ENCODE measurements at places on chromosomes 3 and 15.

DNA sequence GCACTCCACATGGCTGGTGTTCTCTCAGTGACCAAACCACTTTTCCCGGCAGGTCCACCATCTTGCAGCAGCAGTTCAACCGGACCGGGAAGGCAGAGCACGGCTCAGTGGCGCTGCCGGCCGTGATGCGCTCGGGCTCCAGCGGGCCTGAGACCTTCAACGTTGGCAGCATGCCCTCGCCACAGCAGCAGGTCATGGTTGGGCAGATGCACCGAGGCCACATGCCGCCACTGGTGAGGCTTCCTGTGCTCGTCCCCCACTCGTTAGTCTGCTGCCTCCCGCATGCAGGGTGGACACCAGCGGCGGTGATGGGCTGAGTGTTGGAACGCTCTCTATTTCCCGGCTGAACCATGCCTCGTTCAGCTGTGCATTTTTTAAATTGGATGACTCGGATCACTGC, 344.9 kb upstream of the TPM1 start:
- DNase-seq: no peak

GRCh38 chr15:49953421-49953820, 165.6 kb downstream of the ATP8B4 start:
- DNase-seq: no peak

DNA sequence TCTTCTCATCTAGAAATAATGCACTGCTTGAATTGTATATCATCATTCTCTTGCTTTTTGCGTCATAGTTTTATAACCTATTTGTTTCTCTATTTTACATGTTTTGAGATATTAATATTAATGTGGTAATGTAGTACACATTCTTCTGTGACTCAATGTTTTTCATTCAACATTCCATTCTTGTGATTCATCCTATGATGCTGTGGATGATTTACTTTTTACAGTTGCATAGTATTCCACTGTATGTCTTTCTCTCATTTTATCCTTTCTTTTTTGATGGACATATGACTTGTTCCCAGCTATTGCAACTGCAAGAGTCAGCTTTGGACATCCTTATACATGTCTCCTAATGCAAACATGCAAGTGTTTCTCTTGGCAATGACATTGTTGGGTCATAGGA, 20.6 kb upstream of the VEPH1 start:
- DNase-seq: no peak

DNA sequence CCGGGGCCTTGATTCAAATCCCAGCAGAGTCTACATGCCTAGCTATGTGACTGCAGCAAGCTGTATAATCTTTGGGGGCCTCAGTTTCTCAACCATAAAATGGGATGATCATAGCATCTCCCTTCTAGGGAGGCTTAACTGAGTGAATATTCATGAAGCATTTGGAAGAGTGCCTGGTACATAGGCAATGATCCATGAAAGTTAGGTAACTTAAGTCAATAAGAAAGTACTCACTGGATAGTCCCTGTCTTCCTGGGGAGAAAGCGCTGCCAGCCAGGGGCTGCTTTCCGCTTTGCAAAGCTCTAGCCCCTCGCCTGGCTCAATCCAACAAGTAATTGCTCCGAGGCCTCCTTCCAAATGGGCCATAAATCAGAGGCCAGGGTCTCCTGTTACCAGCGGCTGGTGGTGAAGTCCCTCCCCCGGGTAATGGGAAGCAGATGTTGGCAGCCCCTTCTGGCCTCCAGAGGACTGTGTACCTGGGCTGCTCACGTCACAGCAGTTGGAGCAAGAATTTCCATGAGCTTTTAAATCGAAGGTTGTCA, 521.9 kb upstream of the PROK2 start:
- no peak for DNase-seq

- peak; percentile 61 for DNase-seq
These were observed 42.8 kb upstream of the RAF1 start for GRCh38 chr3:12706504-12707253.

DNA sequence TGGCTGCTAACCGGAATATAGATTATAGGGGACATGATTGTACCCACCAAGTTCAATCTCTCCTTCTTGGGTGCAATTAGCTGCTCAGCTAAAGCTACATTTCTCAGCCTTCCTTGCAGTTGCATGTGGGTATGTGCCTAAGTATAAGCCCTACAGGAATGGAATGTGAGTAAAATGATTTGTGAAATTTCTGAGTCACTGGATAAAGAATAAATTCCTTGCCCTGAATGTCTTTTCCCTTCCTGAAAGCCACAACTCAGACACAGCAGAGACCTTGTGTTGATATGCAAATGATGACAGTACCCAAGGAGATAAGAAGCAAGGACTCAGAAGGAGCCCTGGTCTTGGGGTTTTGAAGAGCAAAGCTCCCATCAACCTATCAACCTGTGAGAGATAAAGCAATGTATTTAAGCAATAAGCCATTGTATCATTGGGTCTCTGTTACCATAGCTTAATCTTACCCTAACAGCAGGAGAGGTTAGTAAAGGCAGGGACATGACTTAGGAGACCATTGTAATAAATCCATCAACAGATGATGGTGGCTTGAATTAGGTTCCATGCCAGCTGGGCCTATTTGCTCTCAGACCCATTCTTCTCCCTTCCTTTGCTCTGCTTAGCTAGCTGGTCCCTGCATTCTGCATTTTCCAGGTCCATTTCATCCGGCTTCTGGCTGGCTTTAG, 25.6 kb upstream of the ZNF280D start:
- DNase-seq: no peak

GRCh38 chr15:39255760-39256159, 325.1 kb upstream of the THBS1 start:
- DNase-seq: no peak

GRCh38 chr3:168847291-168847883, 751.7 kb upstream of the GOLIM4 start:
- no peak for DNase-seq

- no peak for DNase-seq
These were observed 135.1 kb upstream of the HACD2 start for GRCh38 chr3:123719862-123720453.

DNA sequence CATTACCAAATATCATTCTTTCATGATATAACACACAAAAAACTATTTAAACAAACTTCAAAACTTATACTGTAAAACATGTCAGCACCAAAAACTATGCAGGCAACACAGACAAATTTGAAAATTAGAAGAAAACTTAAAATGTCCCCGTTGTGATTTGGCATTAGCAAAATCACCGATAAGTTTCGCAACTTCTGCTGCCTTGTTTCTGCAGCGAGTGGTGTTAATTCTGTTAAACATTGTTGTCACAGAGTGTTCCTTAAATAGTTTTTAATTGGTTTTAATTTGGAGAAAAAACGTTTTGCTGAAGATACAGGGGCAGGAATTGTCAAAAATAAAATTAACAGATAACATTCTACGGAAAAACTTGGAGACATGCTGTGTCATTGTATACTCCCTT, 160.6 kb downstream of the RPLP1 start:
- no peak for DNase-seq

DNA sequence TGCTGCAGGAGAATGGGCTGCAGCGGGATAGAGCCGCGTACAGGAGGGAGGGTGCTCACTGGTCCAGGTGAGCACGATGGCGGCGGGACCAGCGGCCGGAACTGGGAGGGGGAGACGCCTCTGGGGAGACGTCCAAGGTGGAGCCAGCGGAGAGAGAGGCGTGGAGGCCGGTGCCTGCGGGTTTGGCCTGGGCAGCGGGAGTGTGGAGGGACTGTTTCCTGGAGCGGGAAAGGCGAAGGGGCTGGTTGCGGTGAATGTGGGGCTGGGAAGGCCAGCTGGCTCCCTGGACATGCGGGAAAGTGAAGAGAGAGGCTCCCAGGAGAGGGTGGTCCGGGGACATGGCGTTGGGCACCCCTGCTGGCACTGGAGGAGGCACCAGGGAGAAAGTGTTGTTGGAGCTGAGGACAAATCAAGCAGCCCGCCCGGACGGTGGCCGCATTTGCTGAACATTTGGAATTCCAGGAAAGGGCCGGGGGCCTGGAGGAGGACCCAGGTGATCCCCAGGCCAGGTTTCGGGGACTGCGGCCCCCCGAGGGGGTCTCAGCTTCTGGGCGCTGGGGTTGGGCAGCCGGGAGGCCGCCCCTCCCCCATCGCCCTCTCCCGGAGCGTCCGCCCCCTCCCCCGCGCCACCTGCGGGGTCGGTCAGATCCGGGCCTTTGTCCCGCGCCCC, 34.3 kb downstream of the DNAJB8 start:
- no peak for DNase-seq

DNA sequence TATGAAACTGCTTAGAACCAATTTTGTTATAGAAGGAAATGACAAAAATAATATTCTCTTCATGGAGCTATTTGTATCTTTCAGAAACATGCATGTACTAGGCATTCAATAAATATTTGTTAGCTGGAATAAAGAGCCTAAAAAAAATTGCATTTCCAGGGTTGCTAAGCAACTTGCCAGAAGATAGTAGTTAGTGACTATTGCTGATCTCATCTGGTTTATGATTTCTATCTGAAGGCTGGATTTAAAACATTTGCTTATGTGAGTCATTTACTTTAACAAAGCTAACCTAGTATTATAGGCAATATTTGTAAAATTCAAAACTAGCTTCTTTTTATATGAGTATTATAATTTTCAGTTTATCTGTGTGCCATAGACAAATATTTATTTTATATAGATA, 78.3 kb downstream of the NAALADL2 start:
- DNase-seq: no peak

- DNase-seq: peak; percentile 42
These were observed 11.9 kb downstream of the SMAD6 start for GRCh38 chr15:66713843-66714508.

DNA sequence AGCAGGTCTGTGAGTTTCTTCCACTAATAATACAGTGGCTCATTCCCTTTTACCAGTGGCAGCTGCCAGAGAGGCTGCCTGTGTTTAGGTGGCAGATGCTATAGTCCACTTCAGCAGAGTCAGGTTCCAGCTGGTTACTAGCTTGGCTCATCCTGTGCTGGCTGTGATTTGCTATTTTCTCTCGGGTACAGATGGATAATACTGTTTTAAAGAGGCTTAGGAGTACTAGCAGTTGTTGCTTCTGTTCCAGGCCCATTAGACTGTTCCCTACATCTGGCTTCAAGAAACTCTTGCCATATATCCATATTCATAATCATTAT, 41.0 kb downstream of the ZNF609 start:
- no peak for DNase-seq

DNA sequence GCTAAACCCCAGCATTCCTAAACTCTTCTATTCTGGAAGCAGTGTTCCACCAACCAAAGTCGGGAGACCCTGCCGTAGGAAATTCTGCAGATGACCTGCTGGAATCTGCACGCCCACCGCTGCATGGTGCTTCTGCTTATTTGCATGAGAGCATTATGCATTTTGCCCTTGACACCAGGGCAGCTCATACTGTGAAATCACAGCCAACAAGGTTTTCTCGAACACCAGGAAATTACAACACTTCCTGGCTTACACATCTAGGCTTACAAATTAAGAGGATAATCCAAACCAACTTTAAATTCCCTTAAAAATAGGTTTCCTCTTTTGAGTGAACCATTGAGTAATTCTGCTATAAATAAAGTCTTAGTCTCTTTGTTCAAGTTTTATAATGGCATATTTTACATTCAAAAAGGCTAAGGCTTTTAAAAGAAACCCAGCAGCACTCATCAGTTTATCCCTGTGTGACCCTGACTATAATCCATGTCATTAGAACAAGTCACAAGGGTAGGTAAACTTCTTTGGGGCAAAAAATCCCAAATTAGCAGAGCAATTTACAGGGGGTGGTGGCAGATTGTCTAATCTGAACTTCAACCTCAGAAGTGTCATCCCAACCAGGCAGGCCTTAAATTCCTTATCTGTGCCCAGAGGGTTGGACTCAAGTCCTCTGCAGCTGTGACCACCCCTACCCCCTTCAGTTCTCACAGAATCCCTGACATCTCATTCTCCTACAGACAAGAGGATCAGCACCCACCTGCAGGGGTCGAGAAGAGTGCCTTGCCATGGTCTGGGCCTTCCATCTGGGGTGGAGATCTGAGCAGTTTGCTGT, 33.5 kb upstream of the RBP1 start:
- DNase-seq: no peak

GRCh38 chr3:146196789-146197188, 35.8 kb upstream of the PLOD2 start:
- no peak for DNase-seq

DNA sequence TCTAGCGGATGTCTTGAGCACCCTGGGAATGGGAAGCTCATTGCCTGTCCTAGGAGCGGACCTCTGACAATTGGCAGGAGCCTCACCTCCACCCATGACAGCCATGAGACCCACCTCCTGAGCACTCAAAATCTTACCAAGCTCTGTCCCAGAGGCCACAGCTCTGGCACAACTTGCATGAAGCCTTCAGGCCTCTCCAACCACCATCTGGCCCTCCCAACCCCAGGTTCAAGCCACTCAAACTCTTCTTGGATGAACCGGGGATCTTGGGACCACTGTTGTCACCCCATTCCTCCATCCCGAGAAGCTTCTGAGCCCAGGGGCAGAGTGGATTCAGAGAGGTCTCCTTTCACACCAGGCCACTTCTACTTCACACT, 1.5 kb downstream of the VIPR1 start:
- DNase-seq: no peak

DNA sequence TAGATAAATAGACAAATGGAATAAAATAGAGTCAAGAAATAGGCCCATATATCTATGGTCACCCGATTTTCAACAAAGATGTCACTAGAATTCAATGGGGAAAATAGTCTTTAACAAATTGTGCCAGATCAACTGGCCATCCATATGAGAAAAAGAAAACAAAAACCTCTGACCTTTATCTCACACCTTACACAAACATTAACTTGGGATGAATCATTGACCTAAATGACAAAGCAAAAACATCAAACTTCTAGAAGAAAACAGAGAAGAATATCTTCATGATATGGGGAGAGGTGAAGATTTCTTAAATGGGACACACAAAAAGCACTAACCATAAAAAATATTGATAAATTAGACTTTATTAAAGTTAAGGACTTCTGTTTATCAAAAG, 31.9 kb downstream of the ITGA11 start:
- no peak for DNase-seq

DNA sequence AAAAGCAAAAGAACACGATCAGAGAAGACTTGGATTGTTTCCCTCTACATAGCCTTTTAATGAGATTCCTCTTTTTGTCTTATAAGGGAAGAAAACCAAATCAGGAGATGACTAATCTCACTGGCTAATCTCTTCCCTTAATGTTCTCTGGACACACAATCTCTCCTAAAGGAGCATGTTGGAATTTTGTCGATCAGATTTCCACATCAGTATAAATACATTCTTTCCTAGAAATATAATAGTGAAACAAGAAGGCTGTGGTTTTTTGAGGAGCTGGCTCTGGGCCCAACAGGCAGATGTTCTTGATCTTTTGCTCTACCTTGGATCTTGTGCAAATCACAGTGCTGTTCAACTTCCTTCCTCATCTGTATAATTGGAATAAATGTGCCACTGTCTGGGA, 94.0 kb downstream of the GTPBP8 start:
- no peak for DNase-seq
